CD4-positive, alpha-beta T cell treated with Interleukin-2 at 100 ng/mL for 4 hours (primary cell): ENCODE measurements at places on chromosomes 7 and 10.

- DNase-seq = no peak
Observed at GRCh38 chr10:8121201-8121890, 66.9 kb downstream of the GATA3 start.

DNA sequence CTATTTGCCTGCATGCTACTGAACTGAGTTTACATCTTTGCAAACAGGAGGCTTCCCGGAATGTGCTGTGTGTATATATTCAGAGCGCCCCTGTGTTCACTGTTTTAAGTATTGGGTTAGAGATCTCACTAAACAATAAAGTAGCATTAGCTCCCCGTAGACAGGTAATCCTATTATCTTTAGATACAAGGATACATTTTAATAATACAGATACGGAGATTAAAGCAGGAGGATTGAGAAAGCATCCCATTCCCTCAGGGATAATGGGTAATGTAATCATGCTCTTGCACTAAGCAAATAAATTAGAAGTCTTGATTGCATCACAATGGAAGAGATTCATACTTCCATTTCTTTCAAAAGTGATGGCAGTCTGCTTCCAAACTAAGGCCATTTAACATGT, 809.0 kb downstream of the NRG3 start:
- DNase-seq = no peak

GRCh38 chr10:10540398-10540797, 477.3 kb upstream of the CELF2 start:
- no peak for DNase-seq

DNA sequence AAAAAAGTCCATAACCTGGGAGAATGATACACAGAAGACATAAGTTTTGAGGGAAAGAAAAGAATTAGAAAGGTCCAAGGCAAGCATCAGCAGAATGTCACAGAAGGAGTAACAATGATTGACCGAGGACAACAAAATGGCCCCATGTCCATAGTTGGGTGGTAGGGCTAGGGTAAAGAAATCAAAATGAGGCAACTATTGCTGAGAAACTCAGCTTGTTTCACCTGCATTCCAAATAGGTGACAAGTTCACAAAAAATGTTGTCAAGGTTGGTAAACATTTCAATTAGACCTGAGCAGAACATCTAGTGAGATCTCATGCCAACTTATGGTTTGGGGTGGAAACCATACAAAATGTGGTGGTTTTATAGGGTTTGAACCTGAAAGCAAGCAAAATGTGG, 22.8 kb upstream of the DLX6 start:
- DNase-seq = no peak

DNA sequence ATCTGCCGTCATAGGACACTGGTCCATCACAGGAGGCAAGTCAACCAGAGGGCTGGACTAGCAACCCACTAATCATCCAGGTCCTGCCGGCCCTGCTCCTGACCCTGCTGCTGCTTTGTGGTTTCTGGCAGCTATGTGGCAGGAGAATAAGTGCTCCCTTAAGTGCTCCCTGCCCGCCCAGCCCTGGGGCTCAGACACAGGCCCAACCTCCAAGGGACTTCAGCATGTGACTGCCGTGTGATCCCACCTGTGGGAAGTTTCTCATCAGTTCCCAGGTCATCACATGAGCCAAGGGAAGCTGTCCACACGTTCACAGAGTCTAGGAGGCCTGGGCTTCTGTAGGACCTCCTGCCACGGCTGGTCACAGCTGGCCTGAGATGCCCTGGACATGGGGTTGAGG, 34.2 kb upstream of the ZNF488 start:
- no peak for DNase-seq

DNA sequence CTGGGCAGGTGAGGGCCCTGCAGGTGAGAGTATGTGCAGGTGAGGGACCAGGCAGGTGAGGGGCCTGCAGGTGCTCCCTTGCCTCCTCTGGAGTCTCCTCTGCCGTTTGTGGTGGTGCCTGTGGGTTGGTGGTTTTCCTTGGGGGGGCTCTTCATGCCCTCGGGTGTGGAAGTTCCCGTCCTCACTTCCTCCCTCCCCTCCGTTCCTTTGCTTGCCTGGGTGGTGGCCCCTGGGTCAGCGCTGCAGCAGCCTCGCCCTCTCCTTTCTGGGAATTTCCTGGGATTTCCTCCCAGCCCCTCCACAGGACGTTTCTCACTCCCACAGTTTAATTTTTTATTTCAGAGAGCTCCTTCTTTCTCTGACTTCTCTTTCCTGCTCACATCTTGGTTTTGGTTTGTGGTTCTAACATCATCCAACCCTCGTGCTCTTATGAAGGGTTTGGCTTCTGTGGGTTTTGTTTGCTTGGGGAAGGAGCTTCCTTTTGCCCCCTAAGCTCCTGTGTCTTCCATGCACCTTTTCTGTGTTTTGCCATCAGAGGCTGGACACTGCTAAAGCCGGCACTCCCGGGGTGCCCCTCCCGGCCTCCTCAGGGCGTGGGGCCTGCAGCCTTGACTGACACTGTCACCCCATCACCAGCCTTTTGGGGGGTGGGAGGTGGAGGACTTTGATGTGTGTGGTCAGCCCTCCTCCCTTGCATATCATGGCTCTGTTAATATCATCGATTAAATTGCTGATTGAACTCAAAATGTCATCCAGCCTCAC, 29.2 kb upstream of the ADGRA1 start:
- no peak for DNase-seq

- no peak for DNase-seq
Observed at GRCh38 chr7:19024261-19024660, 93.2 kb downstream of the TWIST1 start.

- DNase-seq = no peak
Observed at GRCh38 chr10:132960631-132961419, 18.5 kb upstream of the CFAP46 start.

DNA sequence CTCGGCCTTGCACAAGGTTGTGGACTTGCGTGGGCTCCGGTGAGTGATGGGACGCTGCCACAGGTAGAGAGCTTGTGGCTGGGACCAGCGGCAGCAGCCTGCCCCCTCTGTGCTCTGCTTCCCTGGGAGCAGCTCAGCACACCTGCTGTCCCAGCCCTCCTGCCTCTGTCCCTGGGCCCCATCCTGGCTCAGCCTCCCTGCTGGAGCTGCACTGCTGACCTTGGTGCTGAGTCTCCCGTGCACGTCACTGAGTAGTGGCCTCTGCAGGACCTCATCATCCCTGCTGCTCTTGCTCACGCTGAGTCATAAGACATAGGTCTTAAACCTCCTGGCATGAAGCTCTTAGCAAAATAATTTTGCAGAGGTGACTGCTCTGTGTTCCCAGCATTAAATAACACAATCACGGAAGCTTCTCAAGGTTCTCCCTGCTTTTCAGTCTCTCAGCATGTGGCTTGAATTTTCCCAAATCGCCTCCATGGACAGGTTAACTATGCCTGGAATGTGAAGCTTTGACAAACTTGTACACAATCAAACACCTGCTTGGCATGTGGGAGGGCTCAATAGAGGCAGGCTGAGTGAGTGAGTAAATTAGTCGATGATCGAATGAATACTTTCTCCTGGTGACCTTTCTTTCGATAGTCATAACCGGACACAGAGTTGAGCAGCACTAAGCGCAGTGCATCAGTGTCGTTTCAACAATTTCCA, 63.8 kb upstream of the NPS start:
- no peak for DNase-seq

DNA sequence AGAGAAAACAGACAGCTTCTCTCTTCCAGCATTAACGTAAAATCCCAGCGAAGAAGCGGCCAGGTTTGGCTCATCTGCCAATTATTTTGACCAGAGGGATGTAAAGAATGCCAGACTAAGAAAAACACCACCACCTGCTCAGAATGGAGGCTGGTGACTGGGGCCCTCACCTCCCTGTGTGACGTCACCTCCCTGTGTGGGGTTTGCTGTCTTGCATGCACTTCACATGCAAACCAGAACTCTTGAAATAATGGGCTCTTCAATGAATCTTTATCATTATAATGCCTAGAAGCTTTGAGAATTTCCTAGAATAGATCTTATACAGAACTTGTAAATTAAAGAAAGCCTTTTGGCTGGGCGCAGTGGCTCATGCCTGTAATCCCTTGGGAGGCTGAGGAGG, 101.8 kb upstream of the WAC start:
- no peak for DNase-seq

DNA sequence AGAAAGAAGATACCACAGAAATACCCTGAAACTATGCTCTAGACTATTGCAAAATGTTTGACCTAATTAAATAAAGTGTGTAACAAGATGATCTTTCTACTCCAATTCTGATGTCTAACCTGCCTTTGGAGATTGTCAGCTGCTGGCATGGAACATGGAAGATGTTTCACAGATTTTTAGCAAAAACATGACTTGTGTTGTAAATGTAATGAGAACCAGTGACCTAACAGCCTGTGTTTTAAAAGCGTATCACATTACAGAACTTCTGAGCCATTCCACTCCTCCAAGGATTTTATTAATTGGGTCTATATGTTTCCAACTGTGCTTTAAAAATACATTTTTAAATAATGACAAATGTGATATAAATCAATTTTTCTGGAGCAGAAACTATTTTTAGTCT, 526.3 kb upstream of the SEMA3D start:
- no peak for DNase-seq

DNA sequence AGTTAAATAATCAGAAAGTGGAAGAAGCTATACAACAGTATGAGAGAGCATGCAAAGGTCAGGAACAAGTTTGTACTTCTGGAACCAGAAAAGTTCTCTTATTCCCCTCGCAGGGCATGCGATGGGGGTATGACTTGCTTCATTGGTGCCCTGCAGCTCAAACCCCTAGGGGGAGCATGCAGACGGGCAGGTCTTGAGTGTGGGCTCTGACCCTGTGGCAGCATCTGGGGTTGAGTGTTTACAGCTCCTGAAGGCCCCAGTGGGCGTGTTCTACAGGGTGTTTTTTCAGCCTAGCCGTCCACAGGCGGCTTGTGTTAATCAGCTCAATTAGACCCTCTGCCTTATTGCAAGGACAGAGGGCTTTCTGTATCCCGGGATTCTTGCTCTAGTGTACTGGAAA, 44.5 kb downstream of the KIF20B start:
- DNase-seq = no peak

DNA sequence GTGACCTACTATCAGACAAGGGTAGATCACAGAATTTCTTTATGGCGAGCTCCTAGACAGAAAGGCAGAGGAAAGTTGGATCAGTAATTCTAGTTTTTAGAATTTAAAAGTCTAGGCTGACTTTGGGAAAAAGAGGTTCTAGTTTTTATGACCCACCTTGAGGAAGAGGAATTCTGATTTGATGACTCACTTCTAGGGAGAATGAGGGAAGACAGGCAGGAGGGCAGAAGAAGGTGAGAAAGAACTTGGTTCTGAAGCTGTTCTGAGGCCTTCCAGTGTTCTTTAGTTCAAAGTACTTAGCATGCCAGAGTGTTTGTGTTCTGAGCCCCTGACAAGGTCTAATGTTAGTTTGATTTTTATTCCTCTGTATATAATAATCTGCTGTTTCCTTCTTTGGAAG, 97.2 kb downstream of the PODXL start:
- no peak for DNase-seq

DNA sequence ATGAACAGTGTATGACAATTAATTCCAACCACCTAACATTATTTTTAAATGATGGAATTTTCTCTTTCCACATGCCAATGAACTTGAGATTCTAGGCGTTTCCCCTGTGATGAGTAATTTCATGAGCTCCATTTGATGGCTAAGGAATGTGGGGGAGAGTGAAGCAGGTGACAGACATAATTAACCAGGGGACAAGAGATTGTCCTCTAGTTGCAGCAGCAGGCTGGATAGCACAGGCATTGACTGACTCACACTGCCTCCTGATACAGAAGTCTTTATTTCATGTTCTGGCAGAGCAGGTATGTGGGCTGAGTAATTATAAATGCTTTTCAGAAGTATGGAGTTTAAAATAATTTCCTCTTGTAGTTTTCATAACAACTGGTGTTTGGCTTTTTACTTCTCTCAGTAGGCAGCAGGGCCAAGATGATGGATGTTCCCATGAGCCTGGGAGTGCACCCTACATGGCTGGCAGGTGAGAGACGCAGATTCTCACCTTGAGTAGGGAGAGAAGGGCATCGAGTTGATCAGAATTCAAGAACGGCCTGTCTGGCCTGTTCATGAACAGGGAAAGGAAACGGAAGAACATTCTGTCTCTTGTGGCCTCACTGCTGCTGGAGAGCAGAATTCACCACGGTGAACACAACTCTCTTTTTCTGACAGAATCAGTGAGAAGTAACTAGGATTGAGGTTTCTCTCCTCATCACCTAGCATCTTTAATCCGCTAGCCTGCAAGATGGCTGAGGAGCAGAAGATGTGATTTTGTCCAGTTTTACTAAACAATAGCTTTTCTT, 118.8 kb downstream of the AOAH start:
- DNase-seq = no peak

DNA sequence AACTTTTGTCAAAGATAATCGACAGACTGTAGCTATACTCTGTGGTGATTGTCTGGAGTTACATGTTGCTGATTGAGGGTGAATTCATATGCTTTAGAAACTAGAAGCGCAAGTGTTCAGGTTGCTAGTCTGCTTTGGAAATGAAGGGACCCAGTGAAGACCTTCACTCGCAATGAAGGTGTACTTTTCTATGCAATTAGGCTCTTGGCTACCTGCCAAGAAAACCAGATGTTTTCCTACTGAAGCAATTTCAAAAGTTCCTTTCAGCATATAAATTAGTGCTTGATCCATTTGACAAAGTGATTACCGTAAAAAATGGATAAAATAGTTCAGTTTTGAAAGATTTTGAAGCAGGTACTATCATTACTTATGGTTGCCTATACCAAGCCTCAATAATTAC, 10.0 kb upstream of the STK31 start:
- no peak for DNase-seq

- no peak for DNase-seq
Observed at GRCh38 chr10:109773288-109774120, 149.8 kb downstream of the XPNPEP1 start.

GRCh38 chr10:80619036-80619435, 81.3 kb downstream of the SH2D4B start:
- DNase-seq = no peak

GRCh38 chr10:69215405-69216171, 4.5 kb upstream of the HKDC1 start:
- peak; percentile 28 for DNase-seq

DNA sequence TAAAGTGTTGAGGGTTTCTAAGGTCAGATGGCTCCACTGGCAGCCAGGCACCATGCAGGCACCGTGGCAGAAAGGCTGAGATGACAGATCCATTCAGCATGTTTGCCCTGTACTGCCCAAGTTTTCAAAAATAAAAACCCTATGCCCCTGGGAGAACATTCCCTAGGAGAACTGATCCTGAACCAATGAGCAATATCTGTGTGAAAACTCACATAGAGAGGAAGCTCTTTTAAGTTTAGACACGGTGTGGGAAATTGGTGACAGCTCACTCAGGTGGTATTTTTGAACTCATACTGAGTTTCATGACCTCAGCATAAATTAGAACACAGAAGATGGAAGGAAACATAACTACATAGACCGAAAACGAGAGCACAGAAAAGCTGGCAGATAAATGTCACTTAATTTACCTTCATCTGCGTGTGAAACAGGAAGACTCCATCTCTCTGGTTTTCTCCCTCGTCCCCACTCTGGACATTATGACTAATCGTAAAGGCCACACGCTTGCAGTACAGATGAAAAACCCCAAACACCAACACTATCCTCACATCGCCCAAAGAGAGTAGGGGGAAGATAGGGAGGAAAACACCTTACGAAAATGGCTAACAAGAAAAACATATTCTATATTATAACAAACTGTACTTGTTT, 127.8 kb downstream of the ICA1 start:
- peak; percentile 56 for DNase-seq

GRCh38 chr7:73522105-73522872, at the start of gene BAZ1B:
Gene BAZ1B (minus strand): TSS chr7:73522293. CDS start chr7:73521933, 360 bp downstream.
- DNase-seq = peak; percentile 98
